Cortex of kidney (tissue), 1 donor: ENCODE measurements at places on chromosomes 6 and 20.

DNA sequence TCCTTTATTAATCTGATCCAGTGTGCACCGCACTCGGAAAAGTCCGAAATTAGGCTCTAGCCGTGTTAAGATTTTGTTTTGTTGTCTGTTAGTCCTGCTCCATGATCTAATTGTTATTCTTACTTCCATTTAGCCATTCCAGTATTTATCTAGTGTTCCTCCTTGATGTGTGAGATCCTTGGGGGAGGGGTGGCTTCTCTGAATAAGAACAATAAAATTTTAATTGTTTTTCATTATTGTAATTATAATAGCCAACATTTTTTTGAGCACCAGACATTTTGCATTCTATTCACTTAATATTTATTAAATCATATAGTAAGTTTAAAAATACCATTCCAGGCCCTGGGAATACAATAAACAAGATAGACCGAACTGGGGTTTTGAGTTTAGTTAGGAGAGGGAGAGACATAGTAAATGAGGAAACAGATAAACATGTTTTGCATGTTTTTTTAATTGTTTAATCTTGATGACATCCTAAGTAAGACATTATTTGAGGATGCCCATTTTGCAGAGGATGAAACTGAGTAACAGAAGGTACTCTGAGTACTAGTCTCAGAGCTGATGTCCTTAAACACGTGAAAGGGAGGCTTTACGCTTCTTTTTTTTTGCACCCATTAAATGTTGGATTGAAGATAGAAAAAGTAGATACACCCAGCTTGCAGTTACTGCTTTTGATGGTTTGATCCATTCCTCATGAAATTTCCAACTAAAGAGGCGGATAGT lies 1.2 kb downstream of the CBFA2T2 start:
- no peak for DNase-seq

DNA sequence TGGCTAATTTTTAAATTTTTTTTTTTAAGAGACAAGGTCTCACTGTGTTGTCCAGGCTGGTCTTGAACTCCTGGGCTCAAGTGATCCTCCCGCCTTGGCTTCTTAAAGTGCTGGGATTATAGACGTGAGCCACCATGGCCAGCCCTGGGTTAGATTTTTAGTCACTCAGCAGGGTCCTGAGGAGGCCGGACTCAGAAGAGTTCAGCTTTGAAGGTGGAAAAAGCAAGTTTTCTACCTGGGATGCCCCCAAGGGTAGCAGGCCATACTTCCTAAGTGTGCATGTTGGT lies 44.2 kb downstream of the FGD2 start:
- no peak for DNase-seq

DNA sequence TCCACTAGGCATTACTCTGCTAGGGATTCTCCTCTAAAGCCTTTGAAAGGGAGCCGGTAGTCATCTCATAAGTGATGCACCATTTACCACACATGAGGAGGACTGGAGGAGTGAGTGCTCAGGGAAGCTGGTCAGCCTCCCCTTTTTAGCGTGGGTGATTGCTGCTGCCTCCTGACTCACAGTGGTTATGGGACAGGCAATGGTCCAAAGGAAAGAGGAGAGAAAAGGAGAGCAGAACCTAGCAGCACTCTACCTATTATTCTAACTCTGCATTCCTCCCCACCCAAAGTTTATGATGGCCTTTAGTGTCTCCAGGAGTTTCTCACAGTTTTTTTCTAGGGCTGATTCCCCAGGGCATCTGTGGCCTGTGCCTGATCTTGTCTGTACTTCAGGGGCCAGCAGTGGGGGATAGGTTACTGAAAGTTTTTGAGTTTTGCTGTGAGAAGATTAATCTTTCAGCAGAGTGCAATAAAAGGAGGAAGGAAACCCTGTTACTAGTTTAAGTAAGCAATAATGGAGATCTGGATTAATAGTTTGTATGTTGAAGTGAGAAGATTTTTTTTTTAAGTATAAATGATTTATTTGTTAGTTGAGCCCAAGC lies 36.4 kb upstream of the GCLC start:
- no peak for DNase-seq

DNA sequence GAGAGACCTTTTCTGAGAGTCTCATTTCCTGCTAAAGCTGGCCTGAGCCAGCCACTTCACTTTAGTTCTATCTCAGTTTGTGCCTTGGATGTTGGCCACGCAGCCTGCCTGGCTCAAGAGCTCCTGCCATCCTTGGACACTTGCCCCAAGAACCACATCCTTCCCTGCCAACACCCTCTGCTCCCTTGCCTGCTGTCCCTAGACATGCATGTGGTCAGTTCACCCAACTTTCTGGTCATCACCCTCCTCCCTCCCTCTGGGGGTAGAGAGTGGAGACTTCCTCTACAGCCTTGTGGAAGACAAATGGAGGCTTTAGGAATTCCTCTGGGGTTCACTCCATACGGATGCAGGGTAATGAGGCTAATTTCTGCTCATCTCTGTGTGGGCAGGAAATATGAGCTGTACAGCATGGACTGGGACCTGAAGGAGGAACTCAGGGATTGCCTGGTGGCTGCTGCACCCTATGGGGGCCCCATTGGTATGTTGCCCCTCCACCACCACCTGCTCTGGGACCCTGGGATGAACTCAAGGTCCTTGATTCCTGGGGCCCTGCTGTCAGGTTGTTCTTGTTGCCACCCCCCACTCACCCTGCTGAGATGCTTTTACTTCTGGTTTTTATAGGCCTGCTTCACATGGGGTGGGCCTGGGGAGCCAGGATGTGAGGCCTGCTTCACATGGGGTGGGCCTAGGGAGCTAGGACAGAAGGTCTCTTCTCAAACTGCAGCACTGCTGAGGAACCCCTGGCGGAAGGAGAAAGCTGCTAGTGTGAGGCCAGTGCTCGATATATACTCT lies 13.8 kb upstream of the PTPRA start:
- DNase-seq: no peak

DNA sequence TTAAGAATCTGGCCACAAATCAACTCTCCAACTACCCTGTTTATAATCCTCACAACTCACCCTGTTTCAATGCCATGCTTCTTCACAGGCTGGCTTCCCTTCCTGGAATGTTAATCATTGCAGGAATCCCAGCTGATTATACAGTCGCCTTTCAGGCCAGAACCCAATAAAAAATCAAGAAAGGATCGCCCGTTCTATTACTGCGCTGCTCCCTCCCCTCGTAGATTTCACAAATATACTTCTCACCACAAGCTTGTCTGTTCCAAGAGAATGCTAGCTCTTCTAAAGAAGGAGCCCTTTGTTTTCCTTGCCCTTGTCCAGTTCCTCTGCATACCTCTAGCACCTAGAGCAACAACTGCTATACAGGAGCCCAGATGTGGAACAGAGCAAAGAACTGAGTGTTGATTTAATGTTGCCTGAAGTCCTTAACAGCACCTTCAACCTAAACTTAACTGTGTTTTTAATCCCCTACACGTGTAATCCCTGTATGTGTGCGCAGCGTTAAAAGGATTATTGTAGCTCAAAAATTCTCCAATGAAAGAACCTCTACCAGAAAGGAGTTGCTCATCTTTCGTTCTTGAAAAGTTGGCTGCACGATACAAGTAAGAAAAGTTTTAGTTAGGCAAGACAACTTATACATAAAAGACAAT lies 988 bp downstream of the ECHDC1 start:
- no peak for DNase-seq

GRCh38 chr20:46509523-46509922 lies 3.8 kb downstream of the ZNF334 start:
- no peak for DNase-seq

GRCh38 chr6:108565091-108565766 lies 4.5 kb downstream of the FOXO3 start:
- no peak for DNase-seq

- DNase-seq: no peak
These were observed 509.3 kb upstream of the MAN1A1 start for GRCh38 chr6:119858901-119859300.

DNA sequence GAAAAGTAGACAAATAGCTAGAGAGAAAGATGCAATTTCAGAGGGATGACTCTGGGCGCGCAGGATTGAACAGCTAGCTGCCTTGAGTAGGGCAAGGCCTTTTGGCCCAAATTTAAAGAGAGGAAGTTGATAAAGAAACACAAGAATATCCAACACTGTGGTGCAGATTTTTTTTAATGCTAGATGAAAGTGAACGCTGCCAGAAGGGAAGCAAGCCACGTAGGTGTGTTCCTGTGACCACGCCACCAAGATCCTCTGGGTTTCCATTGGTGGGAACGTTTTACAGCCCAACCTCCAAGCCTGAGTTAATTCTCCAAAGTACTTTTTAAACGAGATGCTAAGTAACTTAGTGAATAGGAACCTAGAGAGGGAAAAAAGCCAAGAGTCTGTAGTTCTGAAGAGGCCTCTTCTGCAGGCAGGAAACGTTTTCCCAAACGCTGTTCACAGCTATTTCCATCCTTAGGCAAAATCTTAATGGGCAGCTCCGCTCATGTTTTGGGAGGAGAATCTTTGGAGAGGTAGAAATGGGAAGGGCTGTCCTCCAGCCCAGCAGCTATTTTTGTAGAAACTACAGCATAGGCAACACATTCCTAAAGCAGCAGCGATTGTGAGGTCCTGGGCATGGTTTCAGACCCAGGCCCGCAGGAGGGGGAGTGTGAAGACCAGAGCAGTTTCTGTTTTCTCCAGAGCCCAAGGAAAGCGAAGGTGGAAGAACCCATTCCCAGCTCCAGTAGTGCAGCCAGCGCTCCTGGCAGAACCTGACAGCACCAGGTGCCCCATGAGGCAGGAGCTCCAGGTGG lies 8.2 kb downstream of the LY86 start:
- no peak for DNase-seq

DNA sequence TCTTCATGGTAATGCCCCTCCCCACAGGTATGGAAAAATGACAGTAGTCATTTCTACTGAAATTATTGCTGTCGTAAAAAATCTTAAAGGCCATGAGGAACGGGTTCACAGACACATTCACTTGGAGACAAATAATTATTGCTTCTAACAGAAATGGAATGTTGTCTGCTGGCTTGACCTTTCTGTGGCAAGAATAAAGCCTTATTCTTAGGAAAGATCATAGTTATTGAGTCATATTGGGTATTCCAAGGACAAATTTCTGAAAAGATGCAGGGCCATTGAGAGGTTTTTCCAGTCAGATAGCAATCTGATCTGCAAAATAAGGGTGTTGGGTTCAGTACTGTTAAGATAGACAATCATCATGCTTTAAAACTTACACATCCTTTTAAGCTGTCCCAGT lies 29.2 kb downstream of the AKAP7 start:
- DNase-seq: no peak

DNA sequence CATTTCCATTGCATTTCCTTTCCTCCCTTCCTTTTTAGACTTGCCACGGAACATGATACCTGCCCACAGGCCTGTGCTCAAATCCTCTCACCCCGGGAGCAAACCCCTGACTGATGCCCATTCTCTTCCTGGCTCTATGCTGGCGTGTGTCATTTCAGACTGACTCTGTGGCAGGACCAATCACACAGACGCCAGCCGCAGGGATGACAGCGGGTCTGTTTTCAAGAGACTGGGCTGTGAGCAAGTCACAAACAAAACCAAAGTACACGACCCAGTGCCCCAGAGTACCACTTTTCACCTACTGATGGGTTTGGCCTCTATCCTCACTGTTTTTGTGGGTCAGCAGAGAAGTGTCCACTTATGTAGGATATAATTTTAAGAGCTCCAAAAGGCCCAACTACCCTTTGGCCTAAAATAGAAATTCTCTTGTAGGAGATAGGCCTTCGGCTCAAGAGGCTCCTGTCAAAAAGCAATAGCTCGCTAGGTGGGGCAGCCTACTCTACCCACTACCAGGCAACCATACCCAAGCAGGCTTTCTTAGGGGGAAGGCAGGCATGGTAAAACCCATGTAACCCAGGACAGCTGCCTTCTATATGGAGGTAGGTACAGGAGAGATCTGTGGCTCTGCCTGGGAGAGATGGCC lies 215.7 kb downstream of the CDC5L start:
- DNase-seq: no peak

- DNase-seq: no peak
These were observed 4.4 kb upstream of the KIAA0319 start for GRCh38 chr6:24650365-24650764.

- DNase-seq: no peak
These were observed 244.4 kb downstream of the FOXA2 start for GRCh38 chr20:22339946-22340345.

GRCh38 chr6:1591926-1592325 lies 17.8 kb upstream of the FOXC1 start:
- DNase-seq: no peak

DNA sequence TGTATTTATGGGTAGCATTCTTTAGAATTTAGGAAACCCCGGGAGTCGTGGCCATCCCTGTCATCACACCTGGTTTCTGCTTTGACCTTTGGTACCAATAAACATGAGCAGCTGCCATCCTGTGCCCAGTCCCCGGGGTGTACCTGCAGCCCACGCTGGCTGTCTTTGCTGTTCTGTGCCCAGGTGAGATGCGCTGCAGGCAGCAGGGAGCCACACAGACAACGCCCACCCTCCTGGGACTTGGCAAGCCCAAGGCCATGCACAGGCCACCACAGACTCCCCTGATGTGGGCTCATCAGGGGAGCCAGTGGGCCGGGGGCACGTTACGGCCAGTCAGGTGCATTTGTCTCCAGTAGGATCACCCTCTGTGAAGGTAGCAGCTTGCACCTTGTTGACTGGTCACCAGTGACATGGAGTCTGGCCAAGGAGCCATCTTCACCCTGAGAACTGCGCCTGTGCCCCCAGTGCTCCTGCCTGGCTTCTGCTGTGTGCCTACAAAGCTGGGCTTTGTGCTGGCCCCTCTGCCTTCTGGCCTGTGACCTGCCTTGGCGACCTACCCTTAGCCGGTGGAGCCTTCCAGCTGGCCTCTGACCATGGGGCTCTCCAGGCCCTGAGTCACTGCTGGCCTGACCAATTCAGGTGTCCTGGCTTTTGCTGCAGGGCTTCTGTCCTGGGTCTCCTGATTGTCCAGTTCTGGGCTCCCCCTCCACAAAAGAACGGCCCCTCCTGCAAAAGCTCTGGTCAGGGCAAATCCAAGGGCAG lies 14.2 kb upstream of the UNC93A start:
- DNase-seq: no peak

- no peak for DNase-seq
These were observed 84.1 kb downstream of the CDK19 start for GRCh38 chr6:110731196-110731595.

DNA sequence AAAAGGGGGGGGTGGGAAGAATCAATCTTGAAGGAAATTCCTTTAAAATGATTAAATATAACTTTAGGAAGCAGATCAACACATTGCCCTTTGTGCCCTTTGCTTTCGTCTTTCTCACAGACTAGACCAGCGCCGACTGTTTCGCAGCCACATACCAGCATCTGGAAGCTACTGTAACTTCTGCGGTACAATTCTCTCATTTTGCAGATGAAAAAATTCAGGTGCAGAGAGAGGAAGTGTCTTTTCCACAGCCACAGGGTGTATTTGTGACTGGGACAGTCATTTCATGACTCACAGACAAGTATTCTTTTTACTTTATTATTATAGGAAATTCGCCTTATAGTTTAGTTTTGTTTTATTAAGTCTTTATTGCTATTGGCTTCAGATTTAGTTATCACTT lies 84.2 kb downstream of the UST start:
- no peak for DNase-seq

DNA sequence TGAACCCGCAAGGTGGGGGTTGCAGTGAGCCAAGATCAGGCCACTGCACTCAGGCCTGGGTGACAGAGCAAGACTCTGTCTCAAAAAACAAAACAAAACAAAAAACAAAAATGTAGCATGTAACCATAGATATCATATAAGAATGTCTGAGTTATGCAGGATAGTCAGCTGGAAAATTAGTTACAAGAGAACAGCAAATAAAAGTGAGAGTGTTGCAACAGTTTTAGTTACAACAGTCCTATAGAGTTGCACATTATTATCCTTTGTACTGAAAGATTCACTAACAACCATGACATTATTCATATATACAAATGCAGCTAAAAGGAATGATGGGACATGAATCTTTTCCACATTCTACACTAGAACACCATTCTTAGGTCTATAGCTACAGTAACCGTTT lies 16.4 kb downstream of the RNF24 start:
- no peak for DNase-seq

GRCh38 chr20:58131151-58131550 lies 97.3 kb downstream of the ANKRD60 start:
- no peak for DNase-seq
